GM23338 (cell line): ENCODE measurements at places on chromosomes 12 and 14. TPM values are rescaled to one million over a fixed set of nuclear protein-coding genes. Genes with fewer than 3 reads are reported as not detected.

The RERGL gene
- total RNA-seq, result not detected in 2 replicates

The PLBD1 gene
- total RNA-seq, result 16.3 and 18.2 TPM in 2 replicates

The ASIC1 gene
- 1.5 and 1.6 TPM in 2 replicates for total RNA-seq

The SIX1 gene
- total RNA-seq, result 0.35 and 0.78 TPM in 2 replicates

The KRT82 gene
- not detected in 2 replicates for total RNA-seq

GRCh38 chr12:27233814-27234213 is 10.3 kb upstream of the STK38L start:
- peak; percentile 64 for DNase-seq
- peaks cover 5% of the 10 kb centered on the region for H3K4me1 ChIP-seq
- H3K27me3 ChIP-seq, result no peaks in the 10 kb centered on the region
- no peaks in the 10 kb centered on the region for H3K36me3 ChIP-seq
- H3K27ac ChIP-seq, result no peak overlapping the region

DNA sequence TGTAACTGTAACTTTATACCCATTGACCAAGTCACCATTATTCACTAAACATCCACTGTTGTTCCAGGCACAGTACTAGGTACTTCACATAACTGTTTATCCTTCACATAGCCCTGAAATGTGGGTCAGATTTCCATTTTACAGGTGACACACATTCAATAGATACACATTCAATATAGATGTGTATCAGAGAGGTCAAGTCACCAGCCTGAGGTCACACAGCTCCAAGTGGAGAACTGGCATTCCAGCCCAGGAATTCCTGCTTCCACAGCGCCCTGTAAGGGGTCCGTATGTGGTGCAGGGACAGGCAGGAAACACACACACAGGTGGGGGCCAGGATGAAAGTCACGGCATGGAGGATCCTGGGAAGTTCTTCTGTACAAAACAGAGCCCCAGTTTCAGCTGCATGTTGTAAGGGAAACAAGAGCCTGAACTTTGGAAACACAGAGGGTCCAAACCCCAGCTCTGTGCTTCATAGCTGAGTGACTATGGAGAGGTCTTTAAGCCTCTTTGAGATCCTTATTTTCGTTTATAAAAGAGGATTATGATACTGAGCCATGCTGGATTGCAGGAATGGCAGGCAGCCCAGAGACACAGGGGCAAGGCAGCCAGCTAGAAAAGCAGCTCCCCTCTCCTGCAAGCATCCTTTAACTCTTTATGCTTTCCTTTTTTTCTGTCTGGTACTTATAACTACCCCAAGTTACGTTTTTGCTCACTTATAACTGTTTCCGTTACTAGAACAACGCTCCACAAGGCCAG is 50.3 kb upstream of the DICER1 start:
- no peak overlapping the region for H3K27ac ChIP-seq
- H3K4me1 ChIP-seq, result no peaks in the 10 kb centered on the region
- no peaks in the 10 kb centered on the region for H3K36me3 ChIP-seq
- no peaks in the 10 kb centered on the region for H3K27me3 ChIP-seq

DNA sequence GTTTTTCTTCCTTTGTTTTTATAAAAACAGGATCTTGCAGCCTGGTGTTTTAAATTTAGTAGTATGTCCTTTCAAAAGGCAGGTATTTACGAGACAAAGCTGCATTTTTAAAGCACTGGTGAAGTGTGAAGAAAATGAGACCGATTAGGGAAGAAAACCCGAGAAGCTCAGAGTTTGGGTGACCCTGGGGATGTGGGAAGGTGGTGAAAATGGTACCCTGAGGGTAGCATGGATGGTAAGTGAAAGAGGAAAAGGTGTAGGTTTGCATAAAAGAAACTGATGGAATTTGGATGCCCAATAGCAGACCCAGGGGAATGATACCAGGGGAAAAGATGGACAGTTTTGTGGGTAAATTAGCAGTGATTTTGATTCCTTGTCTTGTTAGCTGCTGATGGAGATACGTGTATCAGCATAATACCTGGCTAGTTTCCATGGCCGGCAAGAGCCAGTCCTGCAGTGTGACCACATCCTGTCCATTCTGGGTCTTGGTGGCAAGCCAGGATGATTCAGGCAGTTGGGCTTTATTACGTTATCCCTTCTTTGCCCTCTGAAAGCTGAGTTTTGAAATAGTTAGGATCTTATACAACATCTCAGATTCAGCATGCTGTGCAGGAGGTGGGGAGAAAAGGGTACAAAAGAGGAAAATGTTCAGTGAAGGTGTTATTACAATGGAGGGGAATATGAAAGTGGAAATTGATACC is 8.9 kb downstream of the BICD1 start:
- peak overlapping the region; percentile 82 for H3K27ac ChIP-seq
- no peak for DNase-seq
- no peaks in the 10 kb centered on the region for H3K27me3 ChIP-seq
- H3K36me3 ChIP-seq, result no peaks in the 10 kb centered on the region

- DNase-seq, result no peak
- peaks cover 7% of the 10 kb centered on the region; the same call in 1 of the 2 replicates for H3K36me3 ChIP-seq
- H3K27me3 ChIP-seq, result no peaks in the 10 kb centered on the region
- H3K4me1 ChIP-seq, result 0 out of 2 replicates have a peak, but pooled peaks cover 8% of the 10 kb centered on the region
- H3K27ac ChIP-seq, result no peak overlapping the region
- no peak overlapping the region for H3K4me3 ChIP-seq
These were observed 77.8 kb downstream of the HECTD4 start for GRCh38 chr12:112304436-112304835.

DNA sequence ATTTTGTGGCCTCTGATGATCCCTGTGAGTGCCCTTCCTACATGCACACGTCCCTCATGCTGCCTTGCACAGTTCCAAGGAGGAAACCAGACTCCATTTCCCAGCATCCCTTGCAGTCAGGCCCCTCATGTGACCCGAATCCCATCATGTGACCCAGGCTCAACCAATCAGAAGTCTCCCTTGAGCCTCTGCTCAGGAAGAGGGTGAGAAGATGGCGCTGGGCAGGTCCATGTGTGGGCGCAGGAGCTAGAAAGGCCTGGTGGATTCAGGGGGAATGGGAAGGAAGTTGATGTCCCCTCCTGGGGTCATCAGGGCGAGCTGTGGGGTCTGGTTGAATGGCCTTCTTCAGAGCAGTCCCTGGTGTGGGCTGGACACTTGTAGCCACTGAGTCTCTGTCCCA is 240.5 kb downstream of the ADGRD1 start:
- H3K27ac ChIP-seq, result no peak overlapping the region
- H3K4me3 ChIP-seq, result no peak overlapping the region
- H3K27me3 ChIP-seq, result no peaks in the 10 kb centered on the region
- no peak for DNase-seq

- no peak for DNase-seq
- peaks cover 5% of the 10 kb centered on the region; the same call in 1 of the 2 replicates for H3K36me3 ChIP-seq
- H3K4me1 ChIP-seq, result no peaks in the 10 kb centered on the region
- no peak overlapping the region for H3K27ac ChIP-seq
- H3K27me3 ChIP-seq, result no peaks in the 10 kb centered on the region
These were observed 478.2 kb downstream of the DIO2 start for GRCh38 chr14:79732911-79733655.

DNA sequence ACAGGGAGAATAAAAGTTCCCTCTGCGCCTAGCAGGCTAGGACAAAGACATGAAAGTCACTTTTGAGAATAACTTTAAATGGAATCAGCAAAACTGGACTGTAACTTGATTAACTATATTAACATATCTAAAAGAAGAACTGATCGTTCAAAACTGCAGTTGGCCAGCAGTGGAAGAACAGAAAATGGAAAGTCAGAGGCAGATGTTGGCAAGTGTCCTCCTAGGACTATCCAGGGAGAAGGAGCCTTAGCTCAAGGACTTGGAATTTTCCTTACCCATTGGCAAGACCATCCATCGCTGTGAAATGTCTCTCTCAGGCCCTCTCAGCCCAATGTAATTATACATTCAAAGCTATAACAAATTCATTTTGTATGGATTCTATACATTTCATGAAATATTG is 419.7 kb downstream of the ATP23 start:
- no peaks in the 10 kb centered on the region for H3K27me3 ChIP-seq
- no peak overlapping the region for H3K4me3 ChIP-seq
- no peaks in the 10 kb centered on the region for H3K36me3 ChIP-seq
- no peak for DNase-seq

DNA sequence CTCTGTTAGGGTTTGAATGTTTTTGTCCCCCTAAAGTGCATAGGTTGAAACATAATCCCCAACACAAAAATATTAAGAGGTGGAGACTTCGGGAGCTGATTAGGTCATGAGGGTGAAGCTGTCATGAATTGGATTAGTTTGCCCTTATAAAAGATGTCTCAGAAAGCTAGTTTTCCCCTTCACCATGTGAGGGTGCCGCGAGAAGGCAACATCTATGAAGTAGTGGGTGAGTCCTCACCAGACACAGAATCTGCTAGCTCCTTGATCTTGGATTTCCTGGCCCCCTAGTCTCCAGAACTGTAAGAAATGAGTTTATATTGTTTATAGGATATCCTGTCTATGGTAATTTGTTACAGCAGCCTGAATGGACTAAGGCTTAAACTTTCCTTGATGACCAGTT is 301.5 kb upstream of the ATP2B1 start:
- no peaks in the 10 kb centered on the region for H3K4me1 ChIP-seq
- no peaks in the 10 kb centered on the region for H3K36me3 ChIP-seq
- H3K27me3 ChIP-seq, result no peaks in the 10 kb centered on the region
- H3K4me3 ChIP-seq, result no peak overlapping the region
- no peak overlapping the region for H3K27ac ChIP-seq

- no peak for DNase-seq
- no peaks in the 10 kb centered on the region for H3K36me3 ChIP-seq
- no peaks in the 10 kb centered on the region for H3K27me3 ChIP-seq
- H3K27ac ChIP-seq, result no peak overlapping the region
These were observed 112.5 kb upstream of the FLRT2 start for GRCh38 chr14:85417396-85417795.
